ENCODE measurements at places on chromosomes 1 and 21.

DNA sequence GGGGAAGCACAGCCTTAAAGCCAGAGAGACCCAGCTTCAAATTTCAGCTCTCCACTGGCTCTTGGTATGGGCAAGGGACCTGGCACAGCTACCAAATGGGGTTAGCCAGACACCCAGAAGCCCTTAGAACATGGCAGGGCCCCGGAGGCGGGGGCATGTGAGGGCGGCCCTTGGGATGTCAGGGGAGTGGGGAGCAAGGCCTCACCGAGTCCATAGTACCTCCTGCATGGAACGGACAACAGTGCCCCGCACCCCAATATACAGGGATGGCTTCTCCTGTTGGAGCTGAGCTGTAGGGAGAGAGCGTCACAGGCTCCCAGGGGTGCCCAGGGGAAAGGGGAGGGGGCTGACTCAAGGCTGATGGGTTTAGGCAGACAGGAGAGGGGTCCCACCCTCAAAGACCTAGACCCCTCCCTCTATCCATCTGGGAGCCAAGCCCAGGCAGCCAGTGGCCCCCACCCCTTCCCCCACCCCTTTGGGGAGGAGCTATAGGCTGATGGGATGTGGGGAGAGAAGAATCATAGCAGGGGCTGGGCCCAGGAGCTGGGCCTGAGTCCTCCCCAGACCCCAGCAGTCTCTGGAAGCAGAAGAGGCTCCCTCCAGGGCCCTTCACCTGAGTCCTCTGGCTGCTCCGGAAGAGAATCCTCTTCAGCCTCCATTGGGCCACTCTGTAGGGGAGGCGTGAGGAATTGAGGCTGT, 16.5 kb downstream of the SPOCD1 start:
- DNase-seq = peak; percentile 52

- DNase-seq = no peak
These were observed 414.0 kb downstream of the CAMTA1 start for GRCh38 chr1:7199077-7199779.

GRCh38 chr1:41380979-41381691, 19.9 kb downstream of the FOXO6 start:
- DNase-seq = peak; percentile 60

DNA sequence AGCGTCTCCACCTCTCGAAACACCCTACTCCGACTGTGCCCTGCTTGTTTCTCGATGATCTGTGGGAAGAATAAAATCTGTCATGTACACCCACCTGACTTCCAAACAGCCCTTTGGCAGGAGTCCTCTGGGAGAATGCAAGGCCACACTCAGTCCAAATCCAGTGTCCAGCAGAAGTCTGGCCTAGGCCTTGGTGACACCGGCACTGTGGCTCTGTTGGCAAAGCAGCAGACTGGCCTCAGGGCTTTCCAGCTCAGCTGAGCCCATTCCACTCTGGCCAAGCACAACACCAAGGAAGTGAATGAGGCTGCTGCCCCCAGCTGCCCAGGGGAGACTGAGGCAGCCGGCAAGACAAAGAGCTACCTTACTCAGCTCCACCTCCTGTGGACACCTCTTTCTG, 25.1 kb upstream of the KNCN start:
- DNase-seq = no peak

- no peak for DNase-seq
These were observed 82.3 kb downstream of the TM2D1 start for GRCh38 chr1:61642475-61643232.

- no peak for DNase-seq
These were observed 164.7 kb downstream of the SETD4 start for GRCh38 chr21:35895598-35895997.

DNA sequence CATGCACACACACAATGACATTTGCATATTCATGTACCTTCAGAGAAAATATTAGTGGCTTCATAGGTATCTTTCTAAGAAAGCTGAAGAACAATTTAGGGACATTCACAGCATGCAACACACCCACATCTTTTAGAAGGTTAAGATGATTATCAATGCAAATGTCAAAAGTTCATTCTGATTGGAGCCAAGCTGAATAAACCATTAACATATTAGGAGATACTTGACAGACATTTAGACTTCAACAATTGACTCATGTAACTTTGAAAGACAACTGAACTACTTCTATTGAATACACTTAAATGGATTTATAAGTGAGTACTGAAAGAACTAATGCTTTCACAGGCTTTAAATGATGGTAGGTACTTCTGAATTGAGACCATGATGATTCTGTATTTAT, 111.1 kb downstream of the LHX8 start:
- no peak for DNase-seq

DNA sequence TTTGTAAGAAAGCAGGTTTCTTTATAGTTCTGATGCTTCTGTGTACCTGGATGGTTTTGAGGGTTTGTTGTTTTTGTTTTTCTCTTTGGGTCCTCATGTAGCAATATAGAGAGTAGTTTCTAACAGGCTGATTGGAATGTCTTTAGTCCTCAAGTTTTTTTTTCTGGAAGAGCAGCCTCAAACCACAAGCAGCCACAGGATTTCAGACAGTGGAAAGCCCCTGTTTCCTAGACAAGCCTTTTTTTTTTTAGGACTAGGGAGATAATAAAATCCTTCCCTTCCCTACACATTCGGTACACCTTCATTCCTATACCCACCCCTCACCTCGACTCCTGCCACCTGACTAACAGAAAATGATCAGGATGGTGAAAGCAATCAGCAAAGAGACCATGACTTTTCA, 47.6 kb downstream of the ACP6 start:
- peak; percentile 28 for DNase-seq

DNA sequence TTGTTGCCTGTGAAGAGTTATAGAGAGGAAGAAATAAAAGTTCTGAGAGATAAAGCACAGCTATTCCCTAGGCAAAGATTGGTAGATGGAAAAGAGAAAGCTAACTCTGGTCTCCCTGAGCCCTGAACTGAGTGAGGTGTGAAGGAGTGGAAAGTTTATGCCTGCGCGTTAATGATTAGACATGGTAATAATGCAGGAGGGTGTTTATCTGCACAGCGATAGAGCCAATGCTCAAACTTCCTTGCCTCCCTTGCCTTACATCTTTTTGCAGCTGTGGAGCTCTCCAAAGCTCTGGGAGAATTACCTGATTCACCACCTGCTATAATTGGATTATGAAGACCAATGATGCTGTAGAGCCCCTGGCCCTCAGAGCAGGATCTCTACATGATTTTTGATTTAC, 32.8 kb upstream of the CHRM3 start:
- DNase-seq = no peak

DNA sequence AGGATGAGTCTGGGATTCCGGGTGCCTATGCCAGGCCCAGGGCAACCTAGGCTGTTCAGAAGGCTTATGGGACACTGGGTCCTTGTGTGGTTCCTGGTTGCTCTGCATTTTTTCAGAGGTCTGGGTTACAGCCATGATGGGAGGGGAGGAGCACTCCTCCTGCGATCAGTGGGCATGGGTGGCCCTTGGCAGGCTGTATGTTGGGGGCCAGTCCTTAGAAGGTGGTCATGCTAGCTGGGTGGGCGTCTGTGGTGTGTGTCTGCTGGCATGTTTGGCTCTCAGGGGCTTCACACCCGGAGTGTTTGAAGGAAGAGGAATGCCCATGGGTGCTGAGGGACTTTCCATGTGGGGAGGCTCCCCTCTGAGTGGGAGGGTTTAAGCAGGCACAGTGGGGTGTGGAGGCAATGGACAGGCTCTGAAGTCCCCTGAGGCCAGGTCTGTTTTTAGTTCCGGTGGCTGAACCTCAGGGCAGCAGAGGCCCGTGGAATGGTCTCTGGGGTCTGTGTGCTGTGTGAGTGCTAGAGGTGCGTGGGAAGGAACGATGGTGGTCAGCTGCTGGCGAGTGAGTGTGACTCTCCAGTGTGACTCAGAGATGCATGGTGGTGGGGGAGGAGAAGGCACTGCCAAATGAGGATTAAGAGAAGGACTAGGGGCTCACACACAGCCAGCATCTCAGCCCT, 25.3 kb downstream of the CACNA1E start:
- DNase-seq = peak; percentile 67

GRCh38 chr1:154575951-154576566, 8.5 kb downstream of the CHRNB2 start:
- DNase-seq = no peak

Measured in Daoy (cell line).